CD8-positive, alpha-beta memory T cell (primary cell): ENCODE measurements at places on chromosomes 13 and 19.

DNA sequence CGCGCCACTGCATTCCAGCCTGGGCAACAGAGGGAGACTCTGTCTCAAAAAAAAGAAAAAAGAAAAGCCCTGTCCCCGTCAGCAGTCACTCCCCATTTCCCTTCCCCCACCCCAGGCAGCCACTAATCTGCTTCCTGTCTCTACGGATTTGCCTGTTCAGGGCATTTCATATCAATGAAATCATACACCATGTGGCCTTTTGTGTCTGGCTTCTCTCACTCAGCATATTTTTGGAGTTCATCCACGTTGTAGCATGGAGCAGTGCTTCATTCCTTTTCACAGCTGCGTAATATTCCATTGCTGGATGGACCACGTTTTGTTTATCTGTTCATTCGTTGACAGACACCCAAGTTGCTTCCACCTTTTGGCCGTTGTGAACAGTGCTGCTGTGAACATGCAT, 36.1 kb upstream of the KLF2 start:
- DNase-seq, result no peak

GRCh38 chr13:40063703-40064102, 408.2 kb downstream of the COG6 start:
- DNase-seq, result no peak

GRCh38 chr13:44382635-44383145, 9.1 kb downstream of the SERP2 start:
- DNase-seq, result no peak

- DNase-seq, result no peak
Observed at GRCh38 chr13:40273253-40274025, 393.0 kb downstream of the FOXO1 start.

DNA sequence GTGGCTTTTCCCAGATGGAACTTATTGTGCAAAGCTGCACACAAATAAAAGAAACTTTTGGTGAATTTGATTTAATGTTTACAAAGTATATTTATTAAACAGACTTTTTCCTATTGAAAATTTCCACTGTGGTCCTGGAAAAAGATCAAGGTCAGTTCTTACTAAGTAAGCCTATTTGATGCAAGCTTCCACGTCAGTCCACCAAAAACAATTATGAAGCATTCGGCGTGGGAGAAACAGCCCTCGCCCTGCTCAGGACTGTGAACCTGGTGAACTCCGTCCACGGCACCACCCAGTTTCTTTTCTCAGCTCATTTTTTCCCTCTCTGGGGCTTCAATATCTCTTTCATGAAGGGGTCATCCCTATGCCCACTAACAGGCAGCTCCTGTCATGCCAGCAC, 149.8 kb downstream of the EFNB2 start:
- no peak for DNase-seq

DNA sequence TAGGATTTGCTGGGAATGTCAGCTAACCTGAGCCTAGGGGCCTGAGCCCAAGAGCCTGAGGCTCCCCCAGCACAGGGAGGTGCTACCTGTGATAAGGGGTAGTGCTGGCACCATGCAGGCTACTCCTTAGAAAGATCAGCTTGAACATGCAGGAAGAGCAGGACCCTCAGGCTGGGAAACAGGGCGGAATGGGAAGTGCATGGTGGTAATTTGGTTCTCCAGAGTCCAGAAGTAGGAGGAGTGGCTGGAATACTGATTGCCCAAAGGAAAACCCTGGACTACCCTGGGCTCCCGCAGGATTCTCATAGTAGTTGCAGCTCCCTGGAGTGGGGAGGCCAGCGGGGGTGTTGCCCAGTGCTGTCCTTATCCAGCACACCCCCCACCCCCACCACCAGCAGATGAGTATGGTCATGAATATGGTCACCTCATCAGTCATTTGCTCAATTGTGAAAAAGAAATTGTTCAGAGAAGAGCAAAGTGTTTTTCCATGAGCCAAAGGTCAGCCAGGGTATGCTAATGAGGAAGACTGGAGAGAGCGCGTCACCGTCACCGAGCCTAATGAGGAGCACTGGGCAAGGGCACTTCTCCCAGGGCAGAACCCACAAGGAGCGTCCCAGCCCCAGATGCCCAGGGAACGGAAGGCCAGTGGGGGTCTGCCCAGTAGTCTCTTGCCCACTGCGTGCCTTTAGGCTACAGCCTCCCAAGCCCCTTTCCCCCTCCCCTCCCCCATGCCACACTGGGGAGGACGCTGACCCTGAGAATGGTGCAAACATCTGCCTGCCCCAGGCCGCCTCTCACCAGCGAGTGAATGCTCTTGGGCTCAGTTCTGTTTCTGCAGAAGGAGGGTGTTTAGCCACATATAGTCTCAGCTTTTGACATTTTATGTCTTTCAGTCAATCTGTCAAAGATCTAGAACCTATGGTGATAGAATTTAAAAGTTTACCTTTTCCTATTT, 5.3 kb downstream of the SLC25A15 start:
- DNase-seq, result no peak

DNA sequence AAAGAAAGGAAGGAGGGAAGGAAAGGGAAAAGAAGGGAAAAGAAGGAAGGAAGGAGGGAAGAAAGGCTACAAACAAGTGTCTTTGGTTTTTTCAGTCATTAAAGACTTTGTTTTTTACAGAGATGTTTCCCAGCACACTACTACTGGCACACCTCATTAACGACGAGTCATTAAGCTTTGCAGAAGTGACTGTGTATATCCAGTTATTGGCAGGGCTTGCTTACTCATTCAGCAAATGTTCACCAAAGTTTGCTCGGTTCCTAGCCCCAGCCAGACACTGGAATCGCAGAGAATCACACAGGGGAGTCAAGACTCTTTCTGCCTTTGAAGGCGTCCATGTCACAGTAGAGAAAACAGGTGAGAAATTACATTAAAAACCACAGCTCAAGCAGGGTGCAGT, 4.3 kb downstream of the NLRP12 start:
- no peak for DNase-seq

- no peak for DNase-seq
Observed at GRCh38 chr13:26528527-26528926, 29.0 kb upstream of the WASF3 start.

- DNase-seq, result no peak
Observed at GRCh38 chr13:75830842-75831241, 194.7 kb downstream of the LMO7 start.

GRCh38 chr13:25887962-25888655, 163.7 kb downstream of the SHISA2 start:
- DNase-seq, result no peak

DNA sequence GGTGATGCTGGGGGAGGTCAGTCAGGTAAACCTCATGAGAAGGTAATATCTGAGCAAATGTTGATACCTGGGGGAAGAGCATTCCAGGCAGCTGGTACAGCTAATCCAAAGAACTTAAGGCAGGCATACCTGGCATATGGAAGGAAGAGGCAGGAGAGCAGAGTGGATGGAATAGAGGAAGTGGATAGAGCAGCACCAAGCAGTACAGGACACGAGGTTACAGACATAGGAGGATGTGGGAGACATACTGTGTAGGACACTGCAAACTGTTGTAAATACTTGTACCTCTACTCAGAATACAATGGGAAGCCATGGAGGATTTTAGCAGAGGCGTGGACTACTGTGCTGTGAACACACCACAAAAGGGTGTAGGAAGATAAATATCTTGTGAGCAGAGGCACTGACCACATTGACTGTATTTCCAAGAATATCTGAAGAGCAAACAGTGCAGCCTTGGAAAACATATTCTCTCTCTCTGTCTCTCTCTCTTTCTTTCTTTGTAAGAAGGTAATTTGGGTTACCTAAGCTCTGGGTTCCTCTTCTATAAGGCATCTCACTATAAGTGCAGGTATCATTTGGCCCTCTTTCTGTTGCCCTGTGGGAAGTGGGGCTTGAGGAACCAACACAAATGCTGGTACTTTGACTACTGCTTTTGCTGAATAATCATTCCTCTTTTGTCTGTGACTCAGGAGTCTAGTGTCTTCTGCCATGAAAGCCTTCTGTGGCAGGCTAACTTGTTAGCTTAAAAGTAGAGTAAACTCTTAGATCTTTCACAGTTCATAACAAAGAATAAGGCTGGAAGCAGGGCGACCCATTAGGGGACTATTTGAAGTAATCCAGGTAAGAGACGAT, 238.0 kb downstream of the VWA8 start:
- no peak for DNase-seq

GRCh38 chr13:111219280-111219679, 101.2 kb upstream of the TEX29 start:
- no peak for DNase-seq

DNA sequence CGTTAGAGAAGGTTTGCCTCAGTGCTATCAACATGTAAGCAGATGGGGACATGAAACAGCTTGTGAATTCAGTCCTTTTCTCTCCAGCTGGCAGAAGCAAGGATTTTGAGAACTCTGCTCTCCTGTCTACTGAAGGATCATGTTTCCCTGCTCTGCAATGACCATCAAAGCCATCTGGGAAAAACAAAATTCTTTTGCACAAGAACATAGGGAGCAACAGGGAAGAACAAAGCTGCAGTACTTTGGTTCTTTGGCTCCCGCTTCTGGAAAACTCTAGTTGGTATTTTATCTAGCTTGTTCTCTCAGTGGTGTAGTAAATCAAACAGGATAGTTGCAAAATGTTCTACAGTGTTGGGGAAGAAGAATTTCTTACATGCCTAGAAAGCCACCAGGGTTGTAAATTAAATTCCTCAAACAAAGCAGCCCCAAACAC, 270.4 kb downstream of the ENOX1 start:
- DNase-seq, result no peak

GRCh38 chr19:54633401-54633800, 3.1 kb downstream of the LILRB1 start:
- no peak for DNase-seq

DNA sequence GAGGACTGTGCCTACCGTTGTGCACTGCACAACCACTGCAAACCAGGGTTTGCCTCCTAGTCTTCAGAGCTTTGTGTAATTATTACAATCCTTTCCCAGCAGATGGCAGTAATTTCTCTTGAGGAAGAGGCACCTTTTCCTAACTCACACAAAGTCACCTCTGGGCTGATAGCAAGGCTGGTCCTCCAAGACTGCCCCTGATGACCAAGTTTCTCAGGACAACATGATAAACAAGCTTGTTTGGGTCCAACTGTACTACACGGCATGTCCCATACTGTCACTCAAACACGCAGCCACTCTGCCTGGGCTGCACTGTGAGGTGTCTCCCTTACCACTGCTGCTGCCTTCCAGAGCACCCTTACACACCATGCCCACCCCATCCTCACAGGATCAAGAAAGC, 39.3 kb downstream of the RFXAP start:
- no peak for DNase-seq

- no peak for DNase-seq
Observed at GRCh38 chr13:28685114-28685513, 26.2 kb downstream of the POMP start.

- no peak for DNase-seq
Observed at GRCh38 chr19:24032651-24033050, 54.3 kb upstream of the ZNF254 start.

- DNase-seq, result no peak
Observed at GRCh38 chr19:47730910-47731309, 14.4 kb upstream of the NOP53 start.

DNA sequence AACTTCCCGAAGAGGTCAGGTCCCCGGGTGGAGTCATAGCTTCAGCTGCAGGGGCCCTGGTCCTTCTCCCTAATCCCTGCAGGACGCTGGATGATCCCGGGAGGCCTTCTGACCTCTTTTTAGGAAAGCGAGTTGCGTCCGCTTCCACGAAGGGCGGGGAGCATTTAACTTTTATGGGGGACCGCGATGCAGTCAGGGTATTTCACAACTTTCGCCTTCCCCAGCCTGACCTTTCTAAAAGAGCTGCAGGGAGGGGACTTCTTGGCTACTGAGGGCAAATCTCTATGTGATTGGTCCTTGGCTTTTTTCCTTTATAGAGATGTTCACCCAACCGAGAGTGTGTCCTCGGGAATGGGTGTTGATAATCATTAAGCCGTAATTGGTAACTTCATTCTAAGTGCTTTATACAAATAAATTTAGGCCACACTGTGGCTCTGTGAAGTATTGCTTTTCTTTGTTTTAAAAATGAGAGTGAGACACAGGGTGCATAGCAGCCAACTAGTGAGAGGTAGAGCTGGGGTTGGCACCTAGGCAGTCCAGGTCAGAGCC, 778 bp downstream of the ZNF230 start:
- no peak for DNase-seq

- no peak for DNase-seq
Observed at GRCh38 chr13:94708031-94708859, 4.1 kb downstream of the SOX21 start.

DNA sequence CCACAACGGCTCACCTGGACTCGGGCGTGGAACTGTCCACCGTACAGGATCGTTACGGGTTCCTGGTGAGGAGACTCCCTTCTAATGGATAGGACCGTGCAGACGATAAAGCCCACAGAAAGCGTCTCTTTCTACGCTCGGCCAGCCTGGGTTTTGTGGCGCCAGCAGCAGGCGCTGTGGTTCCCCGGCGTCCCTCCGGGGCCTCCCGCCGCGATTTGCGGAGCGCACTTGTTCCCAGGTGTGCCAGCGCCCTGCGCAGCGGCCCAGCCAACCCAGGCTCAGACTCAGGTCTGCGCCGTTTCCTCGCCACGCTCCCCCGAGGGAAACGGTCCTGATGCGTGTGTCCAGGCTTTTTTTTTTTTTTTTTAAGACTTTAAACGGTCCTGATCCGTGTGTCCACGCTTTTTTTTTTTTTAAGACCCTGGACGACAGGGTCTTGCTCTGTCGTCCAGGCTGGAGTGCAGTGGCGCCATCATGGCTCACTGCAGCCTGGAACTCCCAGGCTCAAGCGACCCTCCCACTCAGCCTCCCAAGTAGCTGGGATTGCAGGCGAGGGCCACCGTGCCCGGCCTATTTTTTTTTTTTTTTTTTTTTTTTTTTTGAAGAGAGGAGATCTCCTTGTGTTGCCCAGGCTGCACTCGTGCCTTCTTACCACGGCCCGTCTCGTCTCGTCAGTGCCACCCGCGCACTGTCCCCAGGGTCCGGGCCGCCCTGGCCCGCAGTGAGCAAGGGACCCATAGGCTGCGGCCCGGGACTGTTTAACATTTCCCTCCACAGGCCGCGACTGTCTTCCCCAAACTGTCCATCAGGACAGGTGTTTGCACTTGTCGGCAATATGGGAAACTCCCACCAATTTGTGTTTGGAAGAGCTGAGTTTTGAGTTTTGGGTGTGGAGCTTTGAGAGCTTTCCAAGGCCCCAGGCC, 23.8 kb downstream of the GJA3 start:
- no peak for DNase-seq

- no peak for DNase-seq
Observed at GRCh38 chr13:80577926-80578670, 237.2 kb upstream of the SPRY2 start.
